ENCODE measurements at places on chromosomes 5 and 9. TPM values are rescaled to one million over a fixed set of nuclear protein-coding genes. Genes with fewer than 3 reads are reported as not detected.

GRCh38 chr9:99358668-99359067 lies 136.6 kb downstream of the SEC61B start:
- H3K4me1 ChIP-seq, result peaks cover 2% of the 10 kb centered on the region
- no peak overlapping the region for H3K27ac ChIP-seq
- H3K4me3 ChIP-seq, result no peak overlapping the region
- peaks cover 35% of the 10 kb centered on the region for H3K27me3 ChIP-seq
- DNase-seq, result no peak
- no peaks in the 10 kb centered on the region for H3K36me3 ChIP-seq

The FLT4 gene
- 0.25 TPM for total RNA-seq

DNA sequence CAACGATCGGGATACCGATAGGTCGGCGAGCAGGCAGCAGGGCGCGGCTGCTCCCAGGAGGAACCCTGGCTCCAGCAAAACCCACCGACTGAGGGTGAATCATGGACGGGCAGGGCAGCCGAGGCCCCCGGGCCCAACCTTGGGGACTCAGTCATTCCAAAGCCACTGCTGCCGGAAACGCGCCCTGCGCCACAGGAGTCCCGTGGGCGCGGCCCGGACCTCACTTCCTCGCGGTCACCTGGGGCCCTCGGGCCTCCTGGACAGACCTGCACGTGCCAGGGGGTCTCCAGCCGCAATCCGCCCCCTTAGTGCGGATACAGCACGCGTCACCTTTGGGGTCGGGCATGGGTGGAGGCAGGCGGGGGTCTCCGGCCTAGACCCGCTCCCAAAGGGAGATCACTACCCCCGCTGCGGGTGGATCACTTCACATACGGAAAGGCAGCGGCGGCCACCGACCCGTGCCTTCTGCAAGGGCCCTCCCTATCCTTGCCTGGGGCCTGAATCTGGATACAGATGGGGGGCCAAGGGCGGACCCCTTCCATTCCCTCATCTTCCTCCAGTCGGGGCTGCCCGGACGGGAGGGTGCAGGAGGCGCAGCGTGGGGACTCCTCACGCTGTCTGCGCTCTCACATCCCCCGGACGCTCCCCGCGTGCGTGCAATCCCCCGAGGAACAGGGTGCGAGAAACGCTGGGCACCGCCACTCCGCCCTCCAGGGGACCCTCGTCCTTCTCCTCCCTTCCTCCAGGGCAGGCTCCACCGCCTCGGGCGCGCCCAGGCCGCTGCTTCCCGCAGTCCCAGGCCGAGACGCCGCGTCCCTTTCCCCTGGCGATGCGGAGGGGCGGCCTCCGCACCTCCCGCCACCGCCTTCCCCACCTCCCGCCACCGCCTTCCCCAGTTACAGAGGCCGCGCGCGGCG lies 586 bp downstream of the TXN start:
- peak overlapping the region; percentile 98 for H3K4me3 ChIP-seq
- H3K36me3 ChIP-seq, result peaks cover 14% of the 10 kb centered on the region
- DNase-seq, result peak; percentile 46
- H3K4me1 ChIP-seq, result peaks cover 60% of the 10 kb centered on the region

- H3K4me1 ChIP-seq, result peaks cover 39% of the 10 kb centered on the region
- H3K36me3 ChIP-seq, result peaks cover 55% of the 10 kb centered on the region
- H3K4me3 ChIP-seq, result peak overlapping the region; percentile 95
- H3K27me3 ChIP-seq, result no peaks in the 10 kb centered on the region
- DNase-seq, result no peak
- H3K27ac ChIP-seq, result peak overlapping the region; percentile 98
These were observed 375 bp downstream of the NOP16 start for GRCh38 chr5:176388003-176388443.

DNA sequence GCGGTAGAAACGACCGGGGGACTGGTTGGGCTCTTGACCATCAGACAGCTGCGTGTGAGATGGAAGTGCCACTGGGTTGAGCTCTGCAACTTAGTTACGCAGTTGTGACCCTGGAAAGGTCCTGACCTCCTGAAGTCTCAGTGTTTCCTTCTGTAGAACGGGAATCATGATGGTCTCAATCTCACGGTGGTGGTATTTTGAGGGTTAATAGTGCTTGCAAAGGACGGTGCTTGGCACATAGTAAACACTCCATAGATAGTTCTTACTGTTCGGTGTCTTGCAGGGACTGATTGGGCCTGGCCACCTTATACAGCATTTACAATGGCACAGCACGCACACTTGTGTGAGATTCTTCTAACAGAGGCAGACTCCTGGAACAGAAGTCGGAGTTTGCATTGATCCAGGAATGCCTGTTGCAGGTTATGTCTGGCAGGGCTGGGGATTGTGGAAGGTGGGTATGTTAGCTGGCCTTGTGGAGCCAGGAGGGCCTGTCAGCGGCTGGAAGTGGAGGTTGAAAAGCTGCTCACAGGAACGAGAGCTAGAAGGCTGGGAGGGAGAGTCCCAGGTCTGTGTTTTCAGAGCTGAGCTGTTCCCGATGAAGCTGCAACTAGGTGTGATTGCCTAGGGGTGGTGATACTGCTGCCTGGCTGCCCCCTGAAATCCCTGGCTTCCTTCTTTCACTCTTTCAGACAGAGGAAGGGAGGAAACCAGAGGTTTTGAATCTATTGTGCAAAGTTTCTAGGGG lies 962 bp upstream of the TXN start:
- peaks cover 50% of the 10 kb centered on the region for H3K4me1 ChIP-seq
- peaks cover 11% of the 10 kb centered on the region for H3K36me3 ChIP-seq
- H3K4me3 ChIP-seq, result peak overlapping the region; percentile 98
- H3K27ac ChIP-seq, result peak overlapping the region; percentile 99
- H3K27me3 ChIP-seq, result peaks cover 2% of the 10 kb centered on the region
- peak; percentile 9 for DNase-seq

DNA sequence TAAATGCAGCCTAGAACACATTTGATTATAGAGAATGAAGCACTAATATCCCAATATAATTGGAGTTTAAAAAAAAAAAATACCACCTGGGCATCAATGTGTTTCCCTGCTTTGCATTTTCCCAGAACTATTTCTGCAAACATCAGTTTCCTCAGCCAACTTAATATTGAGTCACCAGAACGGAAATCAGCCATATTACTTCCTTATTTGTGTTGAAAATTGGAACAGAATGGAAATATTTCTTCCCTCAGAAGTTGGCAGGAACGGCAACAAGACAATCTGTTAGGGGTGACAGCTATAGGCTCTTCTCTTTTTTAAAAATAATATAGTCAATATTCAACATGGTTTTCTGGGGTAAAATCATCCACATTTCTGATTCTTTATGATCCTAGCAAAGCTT lies 4.0 kb downstream of the MFAP3 start:
- peaks cover 58% of the 10 kb centered on the region for H3K4me1 ChIP-seq
- H3K36me3 ChIP-seq, result peaks cover 32% of the 10 kb centered on the region
- no peak overlapping the region for H3K4me3 ChIP-seq
- no peaks in the 10 kb centered on the region for H3K27me3 ChIP-seq
- no peak overlapping the region for H3K27ac ChIP-seq

DNA sequence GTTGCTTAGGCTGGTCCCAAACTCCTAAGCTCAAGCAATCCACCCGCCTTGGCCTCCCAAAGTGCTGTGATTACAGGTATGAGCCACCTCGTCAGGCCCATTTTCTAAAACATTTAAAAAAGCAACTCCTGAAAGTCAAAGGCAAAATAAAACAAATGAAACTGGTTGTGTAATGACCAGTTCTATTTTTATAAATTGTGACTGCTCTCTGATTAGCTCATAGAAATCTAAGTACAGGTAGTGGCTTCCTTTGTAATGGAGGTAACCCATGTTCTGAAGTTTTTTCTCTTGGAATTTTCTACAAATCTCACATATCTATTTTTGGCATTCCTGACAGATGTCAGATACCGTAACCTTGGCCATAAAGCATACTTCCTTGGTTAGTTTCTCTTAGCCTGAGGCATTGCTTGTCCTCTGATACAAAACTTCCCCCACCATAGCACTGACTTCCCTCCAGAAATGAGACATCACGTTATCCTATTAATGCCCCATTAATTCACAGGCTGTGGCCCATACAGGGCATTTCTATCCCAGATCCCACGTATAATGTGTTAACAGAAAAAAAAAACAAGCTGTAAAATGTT lies 14.1 kb upstream of the AK3 start:
- H3K27ac ChIP-seq, result no peak overlapping the region
- no peak overlapping the region for H3K4me3 ChIP-seq
- no peak for DNase-seq
- peaks cover 1% of the 10 kb centered on the region for H3K27me3 ChIP-seq
- H3K36me3 ChIP-seq, result no peaks in the 10 kb centered on the region

GRCh38 chr5:36383942-36384341 lies 82.2 kb upstream of the RANBP3L start:
- peaks cover 4% of the 10 kb centered on the region for H3K4me1 ChIP-seq
- no peak overlapping the region for H3K4me3 ChIP-seq
- DNase-seq, result no peak
- H3K36me3 ChIP-seq, result no peaks in the 10 kb centered on the region

DNA sequence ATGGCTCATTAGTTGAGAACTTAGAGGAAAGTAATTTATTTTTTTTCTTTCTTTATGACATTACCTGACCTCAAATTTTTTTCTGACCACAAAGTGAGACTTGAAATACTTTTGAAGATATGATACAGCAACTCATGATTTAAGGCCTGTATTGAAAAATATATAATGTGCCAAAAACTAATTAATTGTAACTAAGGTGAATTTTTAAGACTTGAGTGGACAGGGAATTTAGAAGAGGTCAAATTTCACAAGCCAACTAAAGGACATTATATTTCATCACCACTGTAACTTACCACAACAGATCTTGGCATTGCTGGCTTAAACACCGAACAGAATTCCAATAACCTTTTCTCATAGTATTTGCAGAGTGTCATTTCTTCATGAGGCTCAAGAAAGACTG lies 1.8 kb downstream of the CCNH start:
- H3K4me3 ChIP-seq, result peak overlapping the region; percentile 65
- DNase-seq, result no peak
- peaks cover 48% of the 10 kb centered on the region for H3K36me3 ChIP-seq
- H3K4me1 ChIP-seq, result peaks cover 56% of the 10 kb centered on the region
- peak overlapping the region; percentile 74 for H3K27ac ChIP-seq
- no peaks in the 10 kb centered on the region for H3K27me3 ChIP-seq

The B4GALT1 gene
- total RNA-seq, result 38.8 TPM

DNA sequence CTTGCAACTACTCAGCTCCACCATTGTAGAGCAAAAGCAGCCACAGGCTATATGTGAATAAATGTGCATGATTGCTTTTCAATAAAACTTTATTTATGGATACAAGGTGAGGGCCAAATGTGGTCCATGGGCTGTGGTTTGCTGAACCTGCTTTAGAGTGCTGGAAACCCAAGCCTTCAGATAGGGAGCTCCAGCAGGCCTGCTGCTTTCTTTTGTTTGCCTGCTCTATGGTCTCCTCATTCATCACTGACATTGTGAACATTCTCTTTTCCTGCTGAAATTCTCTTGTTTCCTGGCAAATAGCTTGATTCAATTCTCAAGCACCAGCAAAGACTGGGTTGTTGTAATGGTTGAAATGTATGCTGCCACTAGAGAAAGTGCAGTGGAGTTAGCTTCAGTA lies 26.0 kb downstream of the EGFLAM start:
- H3K4me1 ChIP-seq, result no peaks in the 10 kb centered on the region
- H3K4me3 ChIP-seq, result no peak overlapping the region
- H3K27me3 ChIP-seq, result no peaks in the 10 kb centered on the region
- H3K27ac ChIP-seq, result no peak overlapping the region

GRCh38 chr5:135587721-135588663 lies 9.2 kb upstream of the CXCL14 start:
- DNase-seq, result no peak
- peaks cover under 1% of the 10 kb centered on the region for H3K27me3 ChIP-seq
- no peak overlapping the region for H3K4me3 ChIP-seq
- H3K27ac ChIP-seq, result no peak overlapping the region
- H3K4me1 ChIP-seq, result no peaks in the 10 kb centered on the region

The SHOC1 gene
- not detected for total RNA-seq
